ENCODE measurements at places on chromosomes 3 and 15. TPM values are rescaled to one million over a fixed set of nuclear protein-coding genes. Genes with fewer than 3 reads are reported as not detected.
A peak's percentile ranks its signal among the peaks of the same experiment; 100 is the strongest.

DNA sequence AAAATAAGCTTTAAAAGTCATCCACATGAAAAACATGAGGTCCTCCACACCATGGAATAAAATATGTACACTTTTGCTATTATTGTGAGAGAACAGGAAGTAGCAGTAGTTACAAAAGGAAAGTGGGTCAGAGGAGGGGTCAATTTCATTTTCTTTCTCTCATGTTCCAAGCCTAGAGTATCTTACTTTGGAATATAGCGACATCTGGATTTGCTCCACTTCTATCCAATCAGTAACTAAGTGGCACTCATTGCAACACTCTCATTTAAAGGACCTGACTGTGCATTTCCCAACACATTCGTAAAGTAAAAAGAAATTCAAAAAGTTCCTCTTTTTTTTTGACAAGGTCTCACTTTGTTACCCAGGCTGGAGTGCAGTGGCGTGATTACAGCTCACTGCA lies 637.3 kb downstream of the TUSC7 start:
- no peak for ATAC-seq

FEZF2 gene
- not detected for total RNA-seq

- ATAC-seq: no peak
These were observed 98.9 kb downstream of the FMN1 start for GRCh38 chr15:33095641-33096040.

WDR5B gene
- total RNA-seq: 2.3 TPM

CTSH gene
- 306 TPM for total RNA-seq

GRCh38 chr3:66407611-66408218 lies 93.1 kb downstream of the LRIG1 start:
- peak; percentile 88 for ATAC-seq

ATG3 gene
- 65.3 TPM for total RNA-seq
